ENCODE measurements at places on chromosomes 2 and 18. TPM values are rescaled to one million over a fixed set of nuclear protein-coding genes. Genes with fewer than 3 reads are reported as not detected.
A peak's percentile ranks its signal among the peaks of the same experiment; 100 is the strongest.

Gene AMER3
- total RNA-seq = not detected

- no peak for DNase-seq
These were observed 88.8 kb upstream of the ASB18 start for GRCh38 chr2:236352761-236353593.

DNA sequence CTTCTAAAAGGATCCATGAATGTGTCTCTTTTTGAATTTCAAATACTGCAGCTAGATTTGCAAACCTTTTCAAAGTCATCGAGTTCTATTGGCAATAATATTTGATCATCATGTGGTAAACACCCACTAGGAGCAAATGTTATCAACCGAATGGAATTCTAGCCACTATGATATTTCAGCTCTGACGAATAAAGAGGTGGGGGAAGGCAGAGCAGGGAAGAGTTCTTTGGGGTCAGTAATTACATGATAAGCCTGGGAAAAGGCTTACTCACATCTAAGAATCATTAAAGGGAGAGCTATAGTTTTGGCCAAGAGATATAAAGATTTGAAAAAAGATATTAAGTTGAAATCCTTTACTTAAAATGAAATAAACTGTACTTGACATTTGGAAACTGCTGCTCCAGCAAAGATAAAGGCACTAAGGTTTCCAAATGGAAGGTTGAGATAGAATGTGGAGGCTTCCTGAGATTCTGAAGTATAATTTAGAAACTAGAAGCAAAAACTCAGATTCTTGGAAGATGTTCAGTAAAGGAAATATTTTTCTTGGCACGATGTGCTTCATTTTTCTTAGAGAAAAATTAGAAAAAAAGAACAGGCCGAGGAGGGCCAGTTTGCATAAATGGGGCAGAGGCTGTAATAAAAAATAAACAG, 104.7 kb upstream of the ARHGAP28 start:
- DNase-seq = no peak

Gene FRZB
- 0.07 TPM for total RNA-seq

GRCh38 chr18:46260016-46260878, 156.1 kb downstream of the HAUS1 start:
- peak; percentile 79 for DNase-seq

Gene ACYP2
- total RNA-seq = 3.5 TPM
